Stimulated activated CD4-positive, alpha-beta T cell treated with anti-CD3 and anti-CD28 coated beads, Interleukin-4, amount 100 ng/mL, for 1 hour (primary cell): ENCODE measurements at places on chromosomes 11 and 22.

DNA sequence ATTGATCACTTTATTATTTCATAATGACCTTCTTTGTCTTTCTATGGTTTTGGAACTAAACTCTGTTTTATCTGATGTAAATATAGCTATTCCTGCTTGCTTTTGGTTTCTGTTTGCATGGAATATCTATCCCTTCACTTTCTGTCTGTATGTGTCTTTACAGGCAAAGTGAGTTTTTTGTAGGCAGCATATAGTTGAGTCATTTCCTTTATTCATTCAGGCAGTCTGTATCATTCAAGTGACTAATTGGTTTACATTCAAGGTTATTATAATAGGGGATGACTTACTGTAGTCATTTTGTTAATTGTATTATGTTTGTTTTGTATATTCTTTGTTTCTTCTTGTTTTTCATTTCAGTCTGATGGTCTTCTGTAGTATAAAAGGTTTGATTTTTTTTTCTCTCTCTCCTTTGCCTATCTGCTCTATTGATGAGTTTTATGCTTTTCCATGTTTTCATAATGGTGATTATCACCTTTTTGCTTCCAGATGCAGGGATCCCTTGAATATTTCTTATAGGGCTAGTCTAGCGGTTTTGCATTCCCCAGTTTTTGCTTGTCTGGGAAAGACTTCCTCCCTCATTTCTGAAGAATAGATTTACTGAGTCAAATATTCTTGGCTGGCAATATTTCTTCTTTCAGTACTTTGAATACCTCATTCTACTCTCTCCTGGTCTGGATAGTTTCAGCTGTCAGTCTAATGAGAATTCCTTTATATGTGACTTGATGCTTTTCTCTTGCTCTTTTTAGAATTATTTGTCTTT is 50.4 kb downstream of the GDPD4 start:
- no peak for DNase-seq

DNA sequence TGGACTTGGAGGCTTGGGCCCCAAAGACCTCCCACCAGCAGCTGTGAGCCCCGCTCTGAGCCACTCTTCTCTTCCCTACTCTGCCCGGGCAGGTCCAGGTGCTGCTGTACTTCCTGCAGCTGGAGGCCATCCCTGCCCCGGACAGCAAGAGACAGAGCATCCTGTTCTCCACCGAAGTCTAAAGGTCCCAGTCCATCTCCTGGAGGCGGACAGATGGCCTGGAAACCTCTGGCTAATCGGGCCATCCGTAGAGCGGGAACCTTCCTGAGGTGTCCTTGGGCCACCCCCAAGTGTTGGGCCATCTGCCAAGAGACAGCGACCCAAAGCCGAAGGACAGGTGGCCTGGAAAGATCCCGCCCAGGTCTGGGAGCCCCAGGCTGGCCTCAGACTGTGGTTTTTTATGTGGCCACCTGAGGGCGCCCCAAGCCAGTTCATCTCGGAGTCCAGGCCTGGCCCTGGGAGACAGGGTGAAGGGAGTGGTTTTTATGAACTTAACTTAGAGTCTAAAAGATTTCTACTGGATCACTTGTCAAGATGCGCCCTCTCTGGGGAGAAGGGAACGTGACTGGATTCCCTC is 135.1 kb downstream of the BCR start:
- DNase-seq: peak; percentile 54

DNA sequence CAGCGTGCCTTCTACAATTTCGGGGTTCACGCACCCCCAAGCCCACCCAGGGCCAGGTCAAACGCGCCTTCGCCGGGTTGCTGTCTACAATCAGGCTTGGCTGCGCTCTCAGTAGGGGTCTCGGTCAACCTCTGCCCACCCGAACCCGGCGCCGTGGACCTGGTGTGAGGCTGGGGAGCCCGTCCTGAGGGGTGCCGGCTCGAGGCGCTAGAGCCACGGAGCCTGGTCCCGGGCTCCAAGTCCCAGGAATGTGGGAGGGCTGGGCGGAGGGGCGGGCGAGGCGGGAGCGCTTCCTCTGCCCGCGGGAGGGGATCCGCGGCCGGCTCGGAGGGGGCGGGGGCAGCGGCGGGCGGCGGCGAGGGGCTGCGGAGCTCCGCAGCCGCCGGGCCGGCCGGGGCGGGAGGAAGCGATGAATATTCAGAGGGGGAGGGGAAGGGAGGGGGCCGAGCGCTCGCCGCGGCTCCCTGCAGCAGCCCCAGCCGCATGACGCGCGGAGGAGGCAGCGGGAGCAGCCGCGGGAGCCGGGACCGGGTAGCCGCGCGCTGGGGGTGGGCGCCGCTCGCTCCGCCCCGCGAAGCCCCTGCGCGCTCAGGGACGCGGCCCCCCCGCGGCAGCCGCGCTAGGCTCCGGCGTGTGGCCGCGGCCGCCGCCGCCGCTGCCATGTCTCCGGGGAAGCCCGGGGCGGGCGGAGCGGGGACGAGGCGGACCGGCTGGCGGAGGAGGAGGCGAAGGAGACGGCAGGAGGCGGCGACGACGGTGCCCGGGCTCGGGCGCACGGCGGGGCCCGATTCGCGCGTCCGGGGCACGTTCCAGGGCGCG is at the start of gene PTPRJ:
Gene PTPRJ (plus strand): TSS at position 472 of the 819 bp plus-strand sequence. CDS start 354 bp downstream, outside the sequence.
- DNase-seq: peak; percentile 63

- DNase-seq: no peak
These were observed 10.5 kb upstream of the C11orf24 start for GRCh38 chr11:68282141-68282860.

- no peak for DNase-seq
These were observed 45.3 kb downstream of the USP35 start for GRCh38 chr11:78234006-78234405.

DNA sequence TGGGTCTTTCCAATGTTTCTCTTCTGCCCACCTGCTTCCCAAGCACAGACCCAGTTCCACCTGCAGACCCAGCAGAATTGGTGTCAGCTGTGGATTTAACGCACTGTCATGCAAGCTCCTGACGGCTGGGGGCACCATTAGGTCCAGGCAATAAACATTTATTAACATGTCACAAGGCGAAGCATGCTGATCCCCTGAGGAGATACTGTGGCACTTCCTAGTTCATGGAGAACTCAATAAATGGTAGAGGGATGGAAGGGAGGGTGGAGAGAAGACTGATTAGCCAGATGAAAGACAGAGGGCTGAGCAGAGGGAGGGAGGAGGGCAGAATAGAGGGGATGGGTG is 68.3 kb upstream of the TSPAN18 start:
- DNase-seq: no peak

DNA sequence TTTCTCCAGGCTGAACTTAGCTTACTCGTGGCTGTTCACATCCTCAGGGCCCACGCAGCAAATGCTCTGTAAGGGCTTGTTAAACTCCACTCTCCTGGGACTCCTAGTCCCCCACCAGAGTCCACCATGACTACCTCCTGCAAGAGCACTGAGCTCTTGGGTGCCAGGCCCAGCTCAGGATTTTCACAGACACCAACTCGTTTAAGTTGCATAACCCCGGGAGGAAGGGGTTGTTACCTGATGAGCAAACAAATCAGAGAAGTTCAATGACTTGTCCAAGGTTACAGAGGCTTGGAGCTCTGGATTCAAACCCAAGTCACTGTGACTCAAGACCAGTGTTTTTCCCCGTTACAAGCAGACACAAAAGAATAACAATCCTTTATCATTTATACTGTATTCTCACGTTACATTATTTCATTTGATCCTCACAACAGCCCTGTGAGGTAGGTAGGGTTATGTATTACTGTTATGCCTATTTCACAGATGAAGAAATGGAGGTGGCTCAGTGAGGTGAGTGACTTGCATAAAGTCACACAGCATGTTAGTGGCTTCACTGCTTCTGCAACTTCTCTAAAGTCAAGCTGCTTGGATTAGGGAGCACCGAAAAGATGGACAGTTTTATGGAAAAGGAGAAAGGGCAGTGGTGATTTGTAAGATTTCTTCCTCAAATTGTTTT is 17.4 kb downstream of the KCTD21 start:
- no peak for DNase-seq

DNA sequence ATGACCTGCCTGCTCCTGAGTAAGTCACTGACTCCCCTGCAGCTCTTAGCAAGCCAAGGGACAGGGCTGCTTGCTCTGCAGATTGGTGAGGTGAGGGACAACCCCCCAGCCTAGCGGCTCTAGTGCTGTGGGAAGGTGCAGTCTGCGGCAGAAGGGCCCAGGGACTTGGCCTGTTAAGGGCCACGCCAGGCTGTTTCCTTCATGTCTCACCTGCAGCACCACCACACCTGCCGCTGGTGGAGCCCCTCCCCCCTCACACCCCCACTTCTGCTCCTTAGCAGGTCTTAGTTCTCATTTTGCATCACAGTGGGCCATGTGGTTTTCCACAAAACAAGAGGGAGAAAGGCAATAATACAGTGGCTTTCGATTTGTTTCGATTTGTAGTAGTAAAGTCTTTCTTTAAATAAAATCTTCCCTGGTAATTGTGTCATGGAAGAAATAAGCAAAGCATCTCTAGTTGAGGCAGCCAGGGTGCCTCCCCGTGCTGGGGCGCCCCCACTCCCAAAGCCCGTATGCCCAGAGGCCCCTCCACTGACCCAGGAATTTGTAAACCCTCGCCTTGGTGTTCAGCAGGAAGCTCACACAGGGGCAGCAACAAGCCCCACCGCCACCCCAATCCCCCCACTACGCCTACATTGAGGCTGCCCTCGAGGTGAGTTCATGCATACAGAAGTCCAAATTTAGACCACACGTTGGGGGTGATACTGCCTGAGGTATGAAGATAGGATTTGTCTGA is 86.5 kb upstream of the CLDN5 start:
- peak; percentile 19 for DNase-seq

- DNase-seq: no peak
These were observed 16.3 kb downstream of the FXYD6 start for GRCh38 chr11:117860139-117860538.

- DNase-seq: no peak
These were observed 1.4 kb downstream of the KDM2A start for GRCh38 chr11:67120456-67120855.

DNA sequence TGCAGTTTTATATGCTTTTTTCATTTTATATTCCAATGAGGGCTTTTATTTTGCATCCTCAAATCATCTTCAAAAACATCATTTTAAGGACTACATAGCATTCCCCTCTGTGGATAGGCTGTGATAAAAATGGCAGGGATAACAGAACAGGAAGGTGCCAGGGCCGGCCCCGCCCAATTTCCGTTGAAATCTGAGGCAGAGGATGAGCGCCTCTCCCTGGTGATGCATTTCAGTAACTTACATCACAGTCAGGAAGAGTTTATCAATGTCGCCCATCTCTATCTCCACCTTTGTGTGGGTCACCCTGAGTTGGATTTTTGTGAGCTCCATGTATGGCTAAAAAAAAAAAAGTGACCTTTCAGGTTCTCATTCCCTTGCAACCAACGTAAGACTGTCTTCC is 201.6 kb downstream of the DSCAML1 start:
- no peak for DNase-seq

- no peak for DNase-seq
These were observed 3.5 kb downstream of the CHRM4 start for GRCh38 chr11:46387919-46388618.

GRCh38 chr11:116072133-116072532 is 567.9 kb upstream of the CADM1 start:
- no peak for DNase-seq

GRCh38 chr11:118657238-118657637 is 22.2 kb downstream of the TREH start:
- no peak for DNase-seq

GRCh38 chr11:72848846-72849466 is 34.7 kb downstream of the ATG16L2 start:
- DNase-seq: peak; percentile 25

DNA sequence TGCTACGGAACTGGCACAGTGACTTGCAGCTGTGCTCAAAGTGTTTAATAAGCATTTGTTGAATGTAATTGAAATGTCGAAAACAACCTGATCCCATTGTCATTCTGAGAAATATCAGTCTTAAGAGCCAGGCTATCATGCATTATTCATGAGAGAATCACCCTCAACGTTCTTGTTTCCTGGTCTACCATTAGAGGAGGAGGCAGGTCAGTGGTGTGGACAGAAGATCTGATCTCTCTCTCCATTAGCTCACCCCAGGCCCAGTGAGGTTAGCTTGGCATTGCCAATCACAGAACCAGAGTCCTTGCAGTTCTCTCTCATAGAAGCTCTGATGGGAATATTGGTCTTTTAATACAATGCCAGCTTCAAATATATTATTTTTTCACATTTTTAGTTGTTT is 121.1 kb upstream of the SPON1 start:
- no peak for DNase-seq

GRCh38 chr11:130737866-130738431 is 178.3 kb downstream of the SNX19 start:
- no peak for DNase-seq

DNA sequence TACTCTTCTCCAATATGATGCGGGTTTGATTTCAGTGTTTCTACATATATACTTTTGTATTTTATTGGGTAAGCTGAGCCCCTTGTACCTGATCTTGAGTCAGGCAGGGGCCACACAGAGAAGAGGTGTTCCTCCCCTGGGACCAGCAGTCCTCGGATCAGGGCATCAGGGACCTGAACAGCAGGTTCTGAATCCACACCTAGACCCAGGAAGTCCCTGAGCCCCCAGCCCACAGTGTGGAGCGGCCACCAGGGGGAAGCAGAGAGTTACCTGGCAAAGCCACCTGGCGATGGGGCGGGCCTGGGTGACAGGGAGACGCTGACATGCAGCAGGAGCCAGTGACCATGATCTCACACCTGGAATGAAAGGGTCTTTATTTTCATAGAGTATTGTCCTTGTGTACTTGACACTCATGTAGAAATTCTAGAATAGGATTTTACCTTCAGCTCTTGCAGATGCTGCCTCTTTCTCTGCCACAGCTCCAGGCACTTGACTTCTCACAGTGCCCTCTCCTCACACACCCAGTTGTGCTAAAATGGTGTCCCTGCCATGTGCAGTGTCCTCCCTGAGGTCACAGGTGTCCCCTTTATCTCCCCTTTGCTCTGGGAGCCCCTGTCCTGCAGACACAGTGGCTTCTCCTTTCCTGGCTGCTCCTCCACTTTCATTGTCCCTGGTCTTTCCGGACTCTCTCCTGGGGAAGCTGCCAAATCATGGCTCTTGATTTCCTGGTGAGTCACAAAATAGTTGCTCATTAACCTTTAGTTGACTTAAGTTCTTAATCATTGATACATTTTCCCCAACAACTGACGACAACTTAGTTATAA is 48.5 kb downstream of the GGTLC2 start:
- DNase-seq: peak; percentile 72

DNA sequence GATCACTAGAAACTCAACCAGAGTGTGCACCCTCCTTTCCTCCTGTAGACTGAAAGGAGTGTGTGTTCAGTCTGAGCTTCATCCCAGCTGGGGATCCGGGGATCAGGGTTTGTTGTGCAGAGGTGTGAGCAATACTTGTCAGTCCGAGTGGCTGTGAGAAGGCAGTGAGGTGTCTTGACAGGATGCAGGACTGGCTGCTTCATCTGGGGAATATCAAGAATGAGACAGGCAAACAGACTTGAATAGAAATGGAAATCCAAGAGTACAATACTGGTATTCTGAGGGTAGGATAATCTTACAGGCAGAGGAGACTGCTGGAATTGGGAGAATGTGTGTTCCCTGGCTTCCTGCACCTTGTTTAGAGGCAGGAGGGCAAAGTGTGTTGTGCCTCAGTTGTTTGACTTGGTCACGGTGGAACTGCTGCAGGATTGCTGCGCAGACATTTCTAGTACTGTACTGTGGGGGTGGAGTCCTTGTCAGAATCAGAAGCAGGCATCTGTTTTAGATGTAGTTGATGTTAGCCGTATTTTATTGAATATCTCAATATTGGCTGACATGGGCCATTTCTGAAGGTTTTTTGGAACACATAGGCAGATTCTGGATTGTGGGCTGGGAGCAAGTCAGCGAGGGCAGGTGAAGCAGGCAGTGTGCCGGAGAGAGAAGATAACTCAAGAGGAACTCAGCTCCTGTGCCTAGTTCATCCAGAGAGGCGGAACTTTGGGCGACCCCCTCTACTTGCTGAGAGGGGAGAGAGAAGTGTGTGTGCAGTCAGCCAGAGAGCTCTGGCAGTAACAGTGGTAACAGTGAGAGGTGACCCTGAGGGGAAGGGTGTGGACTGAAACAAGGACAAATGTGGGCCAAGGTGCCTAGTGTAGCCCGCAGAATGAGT is 27.1 kb upstream of the GRK2 start:
- DNase-seq: no peak
